ENCODE measurements at places on chromosomes 4 and X.

DNA sequence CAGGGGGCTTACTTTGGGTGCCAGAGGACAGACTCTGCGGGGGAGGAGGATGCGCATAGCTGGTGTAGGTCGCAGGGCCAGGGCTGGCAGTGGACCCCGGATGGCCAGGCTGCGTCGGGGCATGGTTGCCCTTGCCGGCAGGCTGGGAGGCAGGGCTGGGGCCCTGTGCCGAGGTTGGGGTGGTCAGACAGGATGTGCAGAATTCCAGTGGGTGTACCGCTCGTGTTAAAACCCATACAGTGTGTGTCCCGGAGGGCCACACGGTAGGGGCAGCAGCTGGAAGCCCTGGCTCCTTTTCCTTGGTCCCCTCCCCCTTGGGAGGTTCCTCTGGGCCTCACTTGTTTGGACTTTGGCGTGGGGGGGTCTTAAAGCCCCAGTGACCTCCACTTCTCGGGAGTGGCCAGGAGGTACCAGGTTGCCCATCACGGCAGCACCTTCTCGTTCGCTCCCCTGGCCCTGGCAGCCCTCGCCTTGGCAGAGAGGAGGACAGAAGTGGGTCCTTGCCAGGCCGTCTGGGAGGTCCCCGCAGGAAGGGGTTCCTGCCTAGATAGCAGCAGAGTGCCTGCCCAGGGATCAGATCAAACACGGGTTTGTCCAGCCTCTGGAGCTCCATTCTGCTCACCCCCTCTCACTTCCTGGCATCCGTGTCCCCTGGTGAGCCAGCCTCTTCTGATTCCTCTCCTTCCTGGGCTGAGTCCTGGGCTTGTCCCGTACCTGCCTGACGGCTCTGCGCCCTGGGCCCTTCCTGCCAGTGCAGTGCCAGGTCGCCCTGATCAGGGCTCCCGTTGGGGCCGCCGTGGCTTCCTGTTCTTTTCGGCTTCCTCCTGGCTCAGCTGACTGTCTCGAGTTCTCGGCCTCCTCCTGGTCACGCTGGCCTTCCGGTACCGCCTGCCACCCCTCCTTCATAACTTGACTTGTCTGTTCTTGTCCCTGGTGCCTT lies 56.7 kb upstream of the HGFAC start:
- no peak for DNase-seq

DNA sequence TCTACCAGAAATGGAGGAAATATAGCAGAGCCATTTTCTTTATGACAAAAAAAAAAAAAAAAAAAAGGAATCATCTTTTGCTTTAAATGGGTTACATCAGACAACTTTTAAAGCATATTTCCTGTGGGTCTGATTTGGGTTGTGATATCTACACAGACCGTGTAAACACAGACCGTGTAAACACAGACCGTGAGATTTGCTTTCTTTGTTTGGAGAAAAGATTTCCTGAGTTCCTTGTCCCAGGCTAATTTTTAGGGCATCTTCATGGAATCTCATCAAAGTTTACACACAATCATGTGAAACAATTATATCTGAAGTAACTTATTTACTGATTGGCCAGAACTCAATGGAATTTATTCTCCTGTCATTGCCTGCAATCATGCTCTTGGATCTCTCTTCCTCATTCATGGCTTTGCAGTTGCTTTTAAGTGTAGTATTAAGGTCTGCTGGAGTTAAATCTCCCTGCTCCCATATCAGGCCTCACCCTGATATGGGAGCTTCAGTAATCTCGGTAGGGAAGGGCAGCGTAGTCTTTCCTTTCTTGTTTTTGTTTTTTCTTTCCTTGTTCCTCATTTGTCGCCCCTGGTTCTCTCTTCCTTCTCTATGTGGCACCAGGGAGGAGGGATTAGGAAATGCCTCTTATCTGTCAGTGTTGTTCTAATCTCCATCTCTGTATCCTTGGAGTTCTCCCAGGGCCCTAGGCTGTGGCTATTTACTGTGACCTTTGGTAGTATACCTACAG lies 248.6 kb upstream of the JADE1 start:
- DNase-seq = no peak

GRCh38 chrX:134020910-134021309 lies 35.5 kb upstream of the GPC3 start:
- no peak for DNase-seq

DNA sequence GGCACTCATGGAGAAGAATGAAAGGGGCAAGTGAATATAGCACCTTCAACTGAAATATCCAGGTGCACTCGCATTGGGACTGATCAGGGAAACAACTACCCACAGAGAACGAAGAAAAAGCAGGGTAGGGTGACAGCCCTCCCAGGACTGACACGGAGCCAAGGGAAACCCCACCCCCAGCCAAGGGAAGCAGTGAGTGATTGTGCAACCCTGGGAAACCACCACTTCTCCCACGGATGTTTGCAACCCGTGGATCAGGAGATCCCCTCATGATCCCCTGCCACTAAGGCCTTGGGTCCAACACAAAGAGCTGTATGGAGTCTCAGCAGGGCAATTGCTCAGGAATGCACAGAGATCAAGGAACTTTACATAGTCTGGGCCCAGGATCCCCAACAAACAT lies 158.5 kb upstream of the HCCS start:
- DNase-seq = no peak

DNA sequence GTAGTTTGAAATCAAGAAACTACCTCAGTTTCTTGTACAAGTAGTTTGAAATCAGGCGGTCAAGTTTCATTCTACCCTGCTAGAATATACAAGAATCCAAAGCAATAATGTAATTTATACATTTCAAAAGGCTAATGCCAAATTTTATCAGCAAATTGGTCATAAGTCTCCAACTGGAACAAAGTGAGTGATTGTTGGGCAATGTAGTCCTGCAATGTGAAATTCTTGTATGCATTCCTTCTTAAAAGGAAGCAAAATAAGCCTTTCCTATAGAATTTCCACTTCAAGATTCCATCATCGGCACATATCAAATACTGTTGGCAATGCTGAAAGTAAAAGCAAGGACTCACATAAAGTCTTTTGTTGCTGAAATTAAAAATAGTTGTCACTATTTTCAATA lies 334.9 kb downstream of the IL1RAPL1 start:
- no peak for DNase-seq

DNA sequence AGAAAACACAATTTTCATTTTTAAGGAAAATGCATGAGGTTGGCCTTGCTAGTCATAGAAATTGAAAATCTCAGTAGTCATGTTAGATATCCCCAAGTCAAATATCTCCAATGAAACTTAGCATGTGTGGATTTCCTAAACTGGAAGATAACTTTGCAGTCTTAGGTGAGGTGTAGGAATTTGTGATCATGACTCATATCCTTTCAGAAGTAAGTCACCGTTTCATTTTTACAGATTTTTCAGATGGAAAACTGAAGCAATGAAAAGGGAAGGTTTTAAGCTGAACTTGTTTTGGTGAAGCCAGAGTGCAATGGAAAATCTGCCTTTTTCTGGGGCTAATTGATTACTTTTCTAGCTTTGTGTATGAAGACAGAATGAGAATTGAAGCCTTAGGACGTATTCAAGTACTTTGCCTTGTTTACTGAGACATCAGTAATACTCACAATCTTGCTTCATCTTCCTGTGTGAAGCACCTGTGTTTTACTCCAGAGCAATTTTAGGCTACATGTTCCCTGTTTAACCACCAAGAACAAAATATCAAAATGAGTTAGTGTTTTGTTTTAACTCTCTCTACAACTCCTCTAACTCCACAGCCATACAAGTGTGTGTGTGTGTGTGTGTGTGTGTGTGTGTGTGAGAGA lies 1662.8 kb upstream of the ADGRL3 start:
- no peak for DNase-seq

- no peak for DNase-seq
These were observed 60.6 kb upstream of the TMLHE start for GRCh38 chrX:155673338-155673737.

- DNase-seq = no peak
These were observed 153.4 kb downstream of the ARX start for GRCh38 chrX:24862343-24862742.

DNA sequence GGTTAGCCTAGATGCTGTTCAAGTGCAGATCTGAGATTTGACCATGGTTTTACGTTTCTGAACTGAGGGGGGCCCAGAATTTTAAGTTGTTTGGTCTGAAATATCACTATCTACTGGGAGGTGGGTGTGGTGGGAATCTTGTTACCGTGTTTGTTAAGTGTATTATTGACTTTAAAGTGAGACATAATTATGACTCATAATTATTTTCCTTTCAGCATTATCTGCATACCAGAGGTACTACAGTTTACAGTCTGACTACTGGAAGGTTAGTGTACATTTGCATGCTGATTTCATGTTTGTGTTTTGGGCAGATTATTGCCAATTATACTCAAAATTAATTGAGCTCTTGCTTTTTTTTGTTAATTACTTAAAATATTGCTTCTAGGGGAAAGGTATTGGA lies 101.5 kb downstream of the KDM6A start:
- DNase-seq = no peak

GRCh38 chrX:56746996-56747395 lies 18.0 kb downstream of the NBDY start:
- no peak for DNase-seq

DNA sequence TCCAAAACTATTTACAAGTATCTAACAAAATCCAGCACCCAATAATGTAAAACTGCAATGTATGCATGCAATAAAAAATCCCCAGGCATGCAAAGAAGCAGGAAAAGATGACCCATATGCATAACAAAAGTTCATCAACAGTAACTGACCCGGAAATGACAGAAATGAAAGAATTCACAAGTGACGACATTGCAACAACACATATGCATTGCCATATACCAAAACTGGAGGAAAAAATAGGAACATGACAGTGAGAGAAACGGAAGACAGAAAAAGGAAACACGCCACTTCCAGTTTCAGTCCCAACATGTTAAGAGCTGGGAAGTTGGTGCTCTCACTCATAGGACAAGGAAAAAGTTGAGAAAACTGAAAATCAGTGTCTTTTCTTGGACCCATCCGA lies 154.6 kb downstream of the EVC2 start:
- DNase-seq = no peak

GRCh38 chr4:150402871-150403272 lies 179.1 kb upstream of the MAB21L2 start:
- DNase-seq = peak; percentile 47

GRCh38 chr4:143514169-143514495 lies 630 bp downstream of the SMARCA5 start:
- DNase-seq = no peak

DNA sequence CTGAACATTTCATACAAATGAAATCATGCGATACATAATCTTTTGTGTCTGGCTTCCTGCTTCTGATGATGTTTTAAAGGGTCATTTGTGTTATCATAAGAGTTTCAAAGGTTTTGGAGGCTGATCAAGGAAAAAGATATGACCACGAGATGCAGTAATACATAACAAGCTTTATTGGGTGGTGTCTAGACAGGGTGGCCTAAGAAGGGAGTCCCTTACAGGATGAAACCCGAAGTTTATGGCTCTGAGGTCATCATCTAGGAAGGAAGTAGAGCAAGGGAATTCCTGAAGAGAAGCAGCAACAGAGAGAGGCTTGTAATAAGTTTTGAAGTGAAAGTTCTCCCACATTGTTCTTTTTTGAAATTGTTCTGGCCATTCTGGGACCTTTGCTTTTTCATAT lies 40.8 kb upstream of the SOD3 start:
- DNase-seq = no peak

DNA sequence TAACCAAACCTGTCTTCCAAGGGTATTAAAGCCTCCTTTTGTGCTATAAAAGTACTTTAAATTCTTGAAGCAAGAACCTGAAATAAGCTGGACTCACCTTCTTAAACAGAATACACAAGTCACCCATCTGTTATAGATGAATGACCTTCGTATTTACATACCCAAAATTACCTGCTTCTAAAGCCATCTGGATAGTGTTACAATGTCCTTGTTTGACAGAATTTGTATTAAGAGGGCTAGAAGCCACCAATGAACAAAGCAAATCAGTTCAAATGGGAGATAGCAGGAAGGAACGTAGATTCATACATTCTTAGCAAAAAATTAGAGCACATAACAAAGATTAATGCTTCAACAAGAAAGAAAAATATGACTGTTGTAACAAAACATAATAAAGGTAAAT lies 33.7 kb upstream of the CCSER1 start:
- no peak for DNase-seq

DNA sequence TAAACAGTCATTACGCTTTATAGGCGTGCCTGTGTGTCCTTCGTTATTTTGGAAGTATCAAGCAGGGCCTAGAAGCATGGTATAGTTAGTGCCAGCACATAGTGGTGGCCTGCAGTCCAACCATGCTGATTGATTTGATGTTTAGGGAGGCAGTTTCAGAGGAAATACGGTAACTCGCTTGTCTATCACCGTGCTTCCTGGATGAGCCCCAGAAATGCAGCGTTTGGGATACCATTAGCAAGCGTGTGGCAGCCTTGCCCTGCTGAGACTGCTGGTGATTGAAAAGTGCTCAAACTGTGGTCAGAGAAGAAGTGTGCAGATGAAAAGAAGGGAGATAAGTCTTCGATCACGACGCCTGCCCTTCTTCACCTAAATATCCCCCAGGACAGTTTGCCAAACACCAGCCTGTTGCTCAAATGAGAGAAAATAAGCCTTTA lies 158.4 kb downstream of the CHIC2 start:
- peak; percentile 77 for DNase-seq

DNA sequence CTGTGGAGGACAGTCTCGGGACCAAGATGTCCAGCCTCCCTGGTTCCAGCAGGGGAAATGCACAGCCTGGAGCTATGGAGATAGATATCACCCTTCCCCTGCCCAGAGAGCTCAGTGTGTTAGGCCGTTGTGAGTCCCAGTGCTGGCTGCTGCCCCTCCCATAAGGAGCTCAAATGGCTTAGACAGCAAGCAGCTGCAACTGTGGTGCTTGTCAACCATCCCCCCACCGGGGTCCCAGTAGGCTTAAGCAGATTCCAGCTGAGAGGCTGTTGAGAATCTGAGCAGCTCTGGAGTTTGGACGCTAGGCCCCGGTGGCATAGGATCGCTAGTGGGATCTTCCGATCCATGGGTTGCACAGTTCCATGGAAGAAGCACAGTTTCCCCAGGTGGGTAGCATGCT lies 181.8 kb upstream of the POF1B start:
- DNase-seq = peak; percentile 38

- no peak for DNase-seq
These were observed 450.7 kb downstream of the HNRNPD start for GRCh38 chr4:81923140-81923539.

GRCh38 chr4:124155239-124155638 lies 557.3 kb downstream of the ANKRD50 start:
- DNase-seq = no peak

DNA sequence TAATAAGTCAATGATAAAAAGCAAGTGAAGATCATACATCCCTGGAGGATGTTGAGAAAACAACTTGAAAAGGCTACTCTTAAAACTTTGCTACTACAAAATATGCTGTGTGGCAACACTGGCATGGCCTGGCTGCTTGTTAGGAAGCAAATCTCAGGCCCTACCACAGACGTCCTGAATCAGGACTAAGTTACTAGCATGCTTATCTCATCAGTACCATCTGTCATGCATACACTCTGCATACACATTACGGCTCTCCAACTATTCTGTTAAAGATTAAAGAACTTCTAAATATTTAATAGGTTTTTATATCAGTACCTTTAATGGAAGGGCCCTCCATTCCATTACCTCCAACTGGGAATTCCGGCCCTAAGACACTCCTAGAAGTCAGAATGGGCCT lies 8.2 kb downstream of the PAPSS1 start:
- no peak for DNase-seq
